WTC11 (cell line): ENCODE measurements at places on chromosomes 1 and 21.

- no peak for DNase-seq
These were observed 66.3 kb downstream of the SLC27A3 start for GRCh38 chr1:153841463-153841994.

- no peak for DNase-seq
These were observed 264.6 kb downstream of the HHIPL2 start for GRCh38 chr1:222283147-222283768.

DNA sequence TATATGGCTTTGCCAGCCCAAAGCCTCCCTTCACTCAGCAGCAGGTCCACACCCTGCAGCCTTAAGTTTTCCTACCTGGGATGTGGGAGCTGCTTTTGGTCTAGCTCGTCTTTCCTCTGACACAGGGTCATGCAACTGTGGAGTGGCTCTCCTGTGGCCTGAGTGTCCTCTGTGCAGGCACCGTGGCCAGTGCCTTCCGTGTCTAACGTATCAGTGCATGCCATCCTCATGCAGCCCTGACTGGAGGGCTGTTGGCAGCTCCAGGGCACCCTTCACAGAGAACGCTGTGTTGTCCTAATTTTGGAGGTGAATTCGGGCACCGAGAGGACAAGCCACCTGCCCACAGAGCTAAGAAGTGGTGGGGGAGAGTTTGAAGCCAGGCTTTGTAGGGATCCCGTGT, 25.7 kb upstream of the C1orf174 start:
- no peak for DNase-seq

DNA sequence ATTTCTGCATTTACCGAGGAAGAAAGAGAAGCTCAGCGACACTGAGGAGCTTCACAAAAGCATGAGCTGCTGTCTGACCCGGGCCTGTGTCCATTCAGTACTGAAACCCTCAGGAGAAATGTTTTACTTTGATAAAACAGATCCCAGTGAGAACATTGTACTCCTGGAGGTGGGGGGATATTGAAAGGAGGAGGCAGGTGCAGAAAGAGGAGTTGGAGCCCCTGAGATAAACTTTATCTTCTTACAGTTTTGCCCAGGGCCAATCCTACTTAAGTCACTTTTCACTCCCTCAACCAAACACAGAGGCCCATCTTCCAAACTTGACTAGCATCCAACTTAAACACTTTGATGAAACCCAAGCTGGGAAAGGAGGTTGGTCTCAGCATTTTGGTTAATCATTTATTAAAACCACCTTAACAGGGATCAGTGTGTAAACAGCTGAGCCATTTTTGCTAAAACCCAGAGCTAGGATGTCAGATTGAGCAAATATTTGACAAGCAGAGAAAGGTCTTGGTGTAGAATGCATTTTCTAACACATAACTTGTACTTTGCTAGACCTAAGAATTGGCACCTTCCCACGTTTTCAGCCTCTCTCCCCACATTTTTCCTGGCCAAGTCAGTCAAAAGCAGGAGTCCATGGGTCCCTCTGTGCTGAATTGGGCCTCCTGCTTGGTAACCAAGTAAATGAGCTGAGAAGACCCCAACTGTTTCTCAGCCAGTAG, 32.5 kb upstream of the SARS1 start:
- DNase-seq, result no peak

DNA sequence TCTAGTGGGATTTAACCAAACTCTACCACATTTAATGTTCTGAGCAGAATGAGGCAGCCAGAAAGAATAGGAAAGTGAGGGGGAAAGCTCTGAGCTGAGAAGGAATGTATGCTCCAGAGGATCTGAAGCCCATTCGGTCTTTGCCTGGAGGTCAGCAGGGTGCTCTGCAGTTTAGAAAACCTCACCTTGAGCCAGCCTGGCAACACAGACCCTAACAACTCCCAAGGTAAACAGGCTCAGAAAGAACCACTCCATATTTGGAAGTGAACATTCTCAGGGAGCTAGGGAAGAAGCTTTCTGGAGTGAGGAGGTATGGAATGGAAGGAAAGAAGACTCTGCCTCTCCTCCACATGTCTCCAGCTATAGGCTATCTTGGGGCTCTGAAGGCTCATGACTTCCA, 398.8 kb downstream of the SEC16B start:
- DNase-seq, result no peak

DNA sequence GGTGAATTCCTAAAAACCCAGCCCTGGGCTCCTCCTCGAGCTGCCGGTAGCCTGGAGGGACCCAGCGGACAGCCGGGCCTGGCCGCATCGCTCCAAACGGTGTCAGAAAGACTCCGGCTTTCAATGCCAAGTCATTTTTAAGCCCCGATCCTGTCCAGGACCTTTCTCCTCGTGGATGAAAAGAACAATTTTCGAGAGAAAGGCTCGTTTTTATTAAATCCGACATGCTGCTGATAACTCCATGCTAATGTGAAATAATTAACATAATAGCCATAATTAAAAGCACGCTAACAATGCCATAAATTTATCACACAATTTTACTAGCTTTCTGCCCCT, 4.6 kb upstream of the FOXD3 start:
- no peak for DNase-seq

DNA sequence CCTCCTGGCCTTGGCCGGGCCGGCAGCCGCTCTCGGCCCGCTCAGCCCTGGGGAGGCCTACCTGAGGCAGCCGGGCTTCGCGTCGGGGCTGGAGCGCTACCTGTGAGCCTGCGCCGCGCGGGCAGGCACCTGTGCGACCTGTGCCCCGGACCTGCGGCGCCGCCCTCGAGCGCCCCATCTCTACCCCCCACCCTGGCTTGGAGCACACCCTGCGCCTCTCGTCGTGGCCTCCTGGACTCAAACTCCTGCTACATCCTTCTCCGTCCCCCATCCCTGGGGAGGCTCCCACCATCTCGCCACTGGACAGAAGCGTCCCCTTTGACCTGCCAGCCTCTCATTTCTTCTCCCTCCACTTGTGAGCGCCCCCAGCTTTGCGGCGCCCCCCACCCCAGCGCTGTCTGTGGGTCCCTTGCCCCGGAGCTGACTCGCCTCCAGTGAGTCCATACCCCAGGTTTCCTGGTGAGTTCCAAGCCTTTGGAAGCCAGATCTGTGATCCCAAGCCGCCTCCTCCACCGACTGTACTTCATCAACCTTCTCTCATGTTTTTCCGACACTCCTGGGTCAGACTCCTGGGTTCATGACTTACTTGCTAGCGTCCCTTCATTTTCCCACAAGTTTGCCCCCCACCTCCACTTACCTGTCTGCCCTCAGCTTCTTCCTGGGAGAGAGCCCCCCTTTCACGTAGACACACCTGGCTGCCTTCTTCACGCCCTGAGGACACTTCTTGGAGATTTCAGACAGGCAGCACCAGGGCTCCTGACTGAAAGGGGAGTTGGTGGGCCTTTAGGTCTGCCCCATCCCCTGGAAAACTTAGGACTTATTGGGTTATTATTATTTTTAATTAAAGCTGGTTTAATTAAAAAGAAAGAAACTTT, 1.3 kb downstream of the FOXE3 start:
- DNase-seq, result no peak

DNA sequence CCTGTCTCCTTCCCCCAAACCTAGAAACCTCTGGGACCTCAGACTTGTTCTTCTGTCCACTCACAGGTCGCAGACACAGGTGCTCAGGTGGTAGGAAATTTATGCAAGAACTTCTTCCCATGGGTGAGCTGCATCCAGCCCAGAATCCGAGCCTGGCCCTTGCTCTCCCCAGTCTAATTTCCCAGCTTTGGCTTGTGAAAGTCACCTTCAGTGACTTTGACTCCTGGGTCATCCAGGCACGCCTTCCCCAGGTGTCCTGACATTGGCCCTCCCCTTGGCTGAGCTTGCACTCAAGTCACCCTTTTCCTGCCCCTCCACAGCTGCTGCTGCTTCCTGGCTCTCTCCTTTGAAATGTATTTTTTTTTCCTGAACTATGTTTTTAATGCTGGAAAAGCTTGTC, 6.6 kb downstream of the IPO13 start:
- DNase-seq, result no peak

- no peak for DNase-seq
These were observed 61.4 kb downstream of the SLC35F3 start for GRCh38 chr1:233965856-233966255.

DNA sequence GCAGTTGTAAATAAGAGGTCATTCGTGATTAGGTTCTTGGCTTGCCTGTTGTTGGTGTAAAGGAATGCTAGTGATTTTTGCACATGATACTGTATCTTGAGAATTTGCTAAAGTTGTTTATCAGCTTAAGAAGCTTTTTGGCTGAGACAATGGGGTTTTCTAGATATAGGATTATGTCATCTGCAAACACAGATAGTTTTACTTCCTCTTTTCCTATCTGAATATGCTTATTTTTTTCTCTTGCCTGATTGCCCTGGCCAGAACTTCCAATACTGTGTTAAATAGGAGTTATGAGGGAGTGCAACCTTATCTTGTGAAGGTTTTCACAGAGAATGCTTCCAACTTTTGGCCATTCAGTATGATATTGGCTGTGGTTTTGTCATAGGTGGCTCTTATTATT, 576.1 kb upstream of the RGS18 start:
- no peak for DNase-seq

- no peak for DNase-seq
These were observed 16.7 kb upstream of the ATP1B1 start for GRCh38 chr1:169089776-169090175.

GRCh38 chr1:27366411-27367159, at the start of gene MAP3K6:
Gene MAP3K6 (minus strand): TSS chr1:27366961. CDS start chr1:27366597, 364 bp downstream.
- peak; percentile 83 for DNase-seq

GRCh38 chr1:117138106-117138505, 16.6 kb upstream of the TRIM45 start:
- DNase-seq, result no peak

GRCh38 chr1:60797351-60797750, 285.0 kb upstream of the NFIA start:
- no peak for DNase-seq

DNA sequence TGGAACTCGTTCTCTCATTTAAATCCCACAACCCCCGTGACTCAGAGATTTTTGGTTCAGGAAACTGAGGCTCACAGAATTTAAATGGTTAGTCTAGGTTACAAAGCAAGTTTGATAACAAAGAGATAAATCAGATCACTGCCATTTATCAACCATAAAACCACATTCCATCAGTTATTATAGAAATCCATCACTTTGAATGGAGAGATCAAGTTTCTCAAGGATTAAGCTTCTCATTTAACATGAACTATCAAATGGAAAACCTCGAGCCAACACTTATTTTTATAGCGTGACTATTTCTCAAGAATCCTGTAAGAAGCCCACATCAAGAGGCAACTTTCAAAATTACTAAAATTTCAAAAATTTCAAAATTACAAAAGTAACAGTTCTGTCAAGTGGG, 11.9 kb downstream of the WLS start:
- no peak for DNase-seq

- no peak for DNase-seq
These were observed 5.4 kb downstream of the TNN start for GRCh38 chr1:175073061-175073460.

- DNase-seq, result no peak
These were observed 42.4 kb upstream of the BACH1 start for GRCh38 chr21:29256126-29256910.

DNA sequence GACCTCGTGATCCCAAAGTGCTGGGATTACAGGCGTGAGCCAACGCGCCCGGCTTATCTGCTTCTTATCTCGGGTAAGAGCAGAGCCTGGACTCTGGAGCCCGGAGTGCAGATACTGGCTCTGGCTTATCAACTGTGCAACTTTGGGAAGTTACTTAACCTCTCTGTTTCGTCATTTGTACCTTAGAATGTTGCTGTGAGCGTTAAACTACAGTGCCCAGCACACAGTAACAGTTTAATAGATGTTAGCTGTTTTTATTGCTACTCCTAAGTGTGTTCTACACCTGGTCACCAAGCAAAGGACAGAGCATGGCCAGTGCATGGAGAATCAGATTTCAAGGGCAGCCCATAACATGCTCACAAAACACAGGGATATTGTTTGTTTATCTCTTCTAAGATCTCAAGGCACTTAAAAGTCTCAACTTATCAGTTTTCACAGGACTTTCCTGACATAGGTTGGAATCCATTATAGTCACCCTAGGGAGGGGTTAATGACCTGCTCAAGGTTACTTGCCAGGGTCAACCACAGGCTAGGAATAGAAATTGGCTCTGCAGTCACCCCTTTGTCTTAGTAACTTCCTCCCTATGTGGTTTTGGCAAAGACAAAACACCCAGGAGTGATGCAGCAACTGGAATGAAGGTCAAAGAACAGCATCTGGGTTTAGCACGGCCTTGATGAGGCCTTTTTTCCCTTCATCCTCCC, 22.5 kb upstream of the SRP9 start:
- no peak for DNase-seq

DNA sequence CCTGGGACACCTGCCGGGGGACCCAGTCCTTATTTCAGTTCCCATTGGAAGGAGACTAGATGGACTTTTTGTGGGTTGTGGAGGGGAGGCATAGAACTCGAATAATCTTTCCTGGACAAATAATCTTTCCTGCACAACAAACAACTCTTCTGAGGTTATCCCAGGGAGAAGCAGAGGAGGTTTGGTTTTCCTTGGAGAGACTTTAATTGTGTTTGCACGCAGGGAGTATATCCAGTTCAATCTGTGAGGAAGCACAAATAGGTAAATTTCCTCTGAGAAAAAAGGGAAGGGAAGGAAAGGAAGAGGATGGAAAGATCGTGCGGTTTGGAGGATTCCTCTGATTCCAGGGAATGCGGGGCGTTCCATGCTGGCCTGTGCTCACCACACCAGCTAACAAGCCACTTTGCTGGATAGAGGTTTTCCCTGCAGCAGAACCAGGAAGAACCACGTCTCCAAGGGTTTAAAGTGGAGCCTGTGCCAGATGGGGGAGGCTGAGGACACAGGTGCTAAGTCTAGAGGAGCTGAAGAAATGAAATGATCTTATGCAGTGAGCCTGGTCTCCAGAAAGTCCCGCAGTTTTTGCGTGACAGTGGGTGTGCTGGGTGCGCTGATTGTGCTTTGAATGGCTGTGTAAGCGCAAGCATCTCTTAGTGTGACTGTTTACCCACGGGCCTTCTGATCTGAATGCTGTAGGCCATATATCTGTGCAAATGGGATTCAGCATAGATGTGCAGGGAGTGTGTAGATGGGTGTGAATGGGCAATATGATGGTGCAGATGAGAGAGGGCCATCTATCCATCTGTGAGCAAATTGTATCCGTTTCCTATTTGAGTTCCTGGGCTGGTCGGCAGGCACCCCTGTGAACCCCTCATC, 7.6 kb downstream of the PAX7 start:
- no peak for DNase-seq

DNA sequence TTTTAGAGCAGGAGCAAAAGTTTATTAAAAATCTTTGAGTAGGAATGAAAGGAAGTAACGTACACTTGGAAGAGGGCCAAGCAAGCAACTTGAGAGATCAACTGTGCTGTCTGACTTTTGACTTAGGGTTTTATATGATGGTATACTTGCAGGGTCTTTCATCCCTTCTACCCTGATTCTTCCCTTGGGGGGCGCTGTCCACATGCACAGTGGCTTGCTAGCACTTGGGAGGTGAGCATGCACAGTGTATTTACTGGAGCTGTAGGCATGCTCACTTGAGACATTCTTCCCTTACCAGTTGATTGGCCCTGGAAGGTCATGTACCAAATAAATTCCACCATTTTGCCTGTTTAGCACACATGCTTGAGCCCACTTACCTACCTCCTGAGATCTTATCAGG, 1001.3 kb upstream of the ADGRL2 start:
- DNase-seq, result peak; percentile 82

GRCh38 chr1:209751627-209752231, 4.1 kb upstream of the TRAF3IP3 start:
- no peak for DNase-seq
